ENCODE measurements at places on chromosomes 13 and 19.

DNA sequence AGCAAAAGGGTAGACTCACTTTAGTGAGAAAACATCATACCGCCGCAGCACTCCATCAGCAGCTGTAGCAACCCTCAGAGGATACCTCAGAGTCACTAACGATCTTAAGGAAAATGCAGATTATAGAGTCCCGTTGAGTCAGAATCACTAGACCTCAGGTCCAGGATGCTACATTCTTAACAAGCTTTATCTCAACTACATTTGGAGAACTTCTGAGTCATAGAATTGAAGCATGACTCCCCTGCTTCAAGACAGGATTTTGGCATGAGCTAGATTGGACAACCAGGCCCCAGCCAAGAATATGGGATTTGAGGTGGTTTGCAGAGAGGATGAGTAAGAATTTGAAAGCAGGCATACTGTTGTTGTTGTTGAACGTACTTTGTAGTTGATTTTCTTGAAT, 118.9 kb upstream of the UBL3 start:
- DNase-seq = no peak

DNA sequence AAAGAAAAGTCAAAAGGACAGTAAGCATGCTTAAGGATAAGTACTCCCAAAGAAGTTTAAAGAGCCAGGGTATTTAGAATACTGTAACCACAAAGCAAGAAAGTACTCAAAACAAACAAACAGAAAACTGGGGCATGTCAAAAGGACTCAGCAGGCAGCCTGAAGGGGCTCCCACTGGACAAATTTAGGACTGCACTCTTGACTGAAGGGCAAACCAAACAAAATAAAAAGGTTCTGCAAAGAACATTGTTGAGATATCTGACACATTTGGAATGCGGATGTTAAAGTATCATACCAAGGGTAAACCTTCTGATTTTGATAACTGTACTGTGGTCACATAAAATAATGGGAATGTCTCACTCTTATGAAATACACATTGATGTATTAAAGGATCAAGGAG, 157.4 kb downstream of the TNFSF13B start:
- DNase-seq = no peak

GRCh38 chr13:104632736-104633135, 1566.5 kb upstream of the SLC10A2 start:
- no peak for DNase-seq

GRCh38 chr19:3556978-3557460, 367 bp downstream of the MFSD12 start:
- DNase-seq = no peak

- DNase-seq = no peak
Measured at GRCh38 chr19:3788996-3789778, 3.0 kb upstream of the MATK start.

GRCh38 chr19:42421101-42421500, 6.1 kb downstream of the LIPE start:
- DNase-seq = no peak

DNA sequence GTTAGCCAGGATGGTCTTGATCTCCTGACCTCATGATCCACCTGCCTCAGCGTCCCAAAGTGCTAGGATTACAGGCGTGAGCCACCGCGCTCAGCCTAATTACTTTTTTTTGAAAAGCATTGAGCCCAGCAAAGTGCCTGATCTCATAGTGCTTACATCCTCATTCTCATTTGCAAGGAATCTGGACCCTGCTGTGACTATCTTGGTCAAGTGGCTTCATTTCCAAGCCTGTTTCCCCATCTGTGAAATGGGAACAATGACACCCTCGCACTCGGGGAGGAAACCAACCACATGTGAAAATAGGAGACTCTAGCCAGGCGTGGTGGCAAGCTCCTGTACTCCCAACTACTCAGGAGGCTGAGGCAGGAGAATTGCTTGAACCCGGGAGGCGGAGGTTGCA, 1.6 kb upstream of the PLEKHA4 start:
- no peak for DNase-seq

DNA sequence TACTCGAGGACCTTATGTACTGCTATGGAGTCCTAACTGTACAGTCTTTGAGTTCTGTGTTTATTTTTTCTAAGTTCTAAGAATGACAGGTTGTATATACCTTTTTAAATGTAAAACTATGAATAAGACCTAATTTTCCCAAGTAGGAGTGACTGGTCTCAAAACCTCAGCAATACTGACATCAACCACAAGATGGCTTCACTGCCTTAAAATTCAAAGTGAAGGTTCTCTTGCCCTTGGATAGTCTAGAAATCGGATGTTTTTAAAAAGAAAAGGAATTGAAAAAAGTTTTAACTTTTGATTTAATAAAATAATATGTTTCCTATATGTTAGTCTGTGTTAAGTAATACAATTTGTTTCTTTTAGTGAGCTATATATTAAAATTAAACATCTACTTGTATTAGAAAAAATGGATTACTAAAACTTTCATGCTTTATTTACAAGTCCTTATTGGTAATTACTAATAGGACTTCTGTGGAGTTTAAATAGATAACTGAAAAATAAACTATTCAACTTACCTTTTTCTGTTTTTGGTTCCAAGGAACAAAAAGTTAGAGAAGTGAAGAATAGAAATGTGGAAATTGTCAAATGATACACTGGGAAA, 52.0 kb downstream of the TDRD3 start:
- peak; percentile 48 for DNase-seq

GRCh38 chr19:31181535-31181934, 167.7 kb downstream of the TSHZ3 start:
- no peak for DNase-seq

- DNase-seq = no peak
Measured at GRCh38 chr19:1756264-1756663, 3.0 kb downstream of the ONECUT3 start.

- no peak for DNase-seq
Measured at GRCh38 chr19:51285682-51286081, 25.8 kb upstream of the IGLON5 start.
